AG08396 (cell line): ENCODE measurements at places on chromosomes 3 and 15.
A peak's percentile ranks its signal among the peaks of the same experiment; 100 is the strongest.

GRCh38 chr15:82181371-82181770 is 81.2 kb downstream of the EFL1 start:
- DNase-seq: no peak

GRCh38 chr15:55282284-55282833 is 7.3 kb downstream of the RAB27A start:
- DNase-seq: peak; percentile 53

- peak; percentile 33 for DNase-seq
These were observed 72.9 kb downstream of the LRRC28 start for GRCh38 chr15:99324082-99324620.

GRCh38 chr15:42069496-42070278 is 24.7 kb downstream of the PLA2G4D start:
- DNase-seq: no peak

GRCh38 chr3:48318713-48319468 is 14.6 kb downstream of the SPINK8 start:
- DNase-seq: no peak

GRCh38 chr3:45139372-45140140 is 6.6 kb downstream of the CDCP1 start:
- no peak for DNase-seq

DNA sequence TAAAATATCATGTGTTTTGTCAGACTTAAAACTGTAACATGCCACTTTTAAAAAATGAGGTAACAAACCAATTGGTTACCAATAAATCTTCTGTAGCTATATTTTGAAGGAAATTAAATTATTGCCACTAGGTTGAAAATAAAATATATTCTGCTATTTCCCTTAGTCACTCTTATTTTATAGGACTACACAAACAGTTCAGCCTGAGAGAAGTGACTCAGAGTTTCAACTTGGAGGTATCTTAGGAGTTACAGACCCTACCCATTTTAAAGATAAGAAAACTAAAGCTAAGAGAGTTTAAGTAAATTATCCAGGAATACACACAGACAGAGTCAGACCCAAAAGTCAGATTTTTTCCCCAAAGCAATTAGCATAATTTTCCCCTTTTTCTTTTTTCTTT is 65.1 kb downstream of the PIK3CB start:
- no peak for DNase-seq

DNA sequence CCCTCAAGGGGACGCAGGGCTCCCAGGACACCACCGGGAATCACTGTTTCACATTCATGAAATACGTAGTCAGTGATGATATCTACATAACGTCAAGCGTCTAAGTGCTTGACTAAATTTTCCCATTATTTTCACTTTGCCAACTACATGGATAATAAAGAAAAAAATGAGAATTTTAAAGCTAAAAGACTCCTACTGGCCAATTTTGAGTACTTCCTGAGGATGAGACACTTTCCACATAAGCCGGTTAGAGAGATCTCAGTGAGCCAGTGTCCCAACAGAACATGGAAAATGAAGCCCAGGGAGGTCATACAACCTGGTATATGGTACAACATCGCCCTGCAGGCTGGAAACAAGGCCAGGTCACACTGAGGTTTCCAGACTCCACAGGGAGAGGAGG is 928.1 kb downstream of the FHIT start:
- no peak for DNase-seq

DNA sequence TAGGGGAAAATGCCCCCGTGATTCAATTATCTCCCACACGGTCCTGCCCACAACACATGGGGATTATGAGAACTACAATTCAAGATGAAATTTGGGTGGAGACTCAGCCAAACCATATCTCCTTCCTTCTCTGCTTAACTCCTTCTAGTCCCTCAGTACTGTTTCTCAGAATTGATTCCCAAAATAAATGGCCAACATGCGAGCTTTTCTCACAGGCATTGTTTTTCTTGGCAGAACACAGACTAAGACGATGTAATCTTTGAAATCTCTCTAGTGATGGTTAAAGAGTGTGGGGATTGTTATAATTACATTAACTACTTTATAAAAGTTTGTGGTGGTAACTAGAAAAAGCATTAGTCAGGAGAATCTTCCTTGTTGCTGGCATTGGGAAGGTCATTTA is 366.5 kb downstream of the LPP start:
- DNase-seq: no peak

- DNase-seq: no peak
These were observed 37.1 kb downstream of the ZNF106 start for GRCh38 chr15:42453826-42454225.

GRCh38 chr3:132180337-132180791 is 136.8 kb upstream of the ACP3 start:
- peak; percentile 35 for DNase-seq

DNA sequence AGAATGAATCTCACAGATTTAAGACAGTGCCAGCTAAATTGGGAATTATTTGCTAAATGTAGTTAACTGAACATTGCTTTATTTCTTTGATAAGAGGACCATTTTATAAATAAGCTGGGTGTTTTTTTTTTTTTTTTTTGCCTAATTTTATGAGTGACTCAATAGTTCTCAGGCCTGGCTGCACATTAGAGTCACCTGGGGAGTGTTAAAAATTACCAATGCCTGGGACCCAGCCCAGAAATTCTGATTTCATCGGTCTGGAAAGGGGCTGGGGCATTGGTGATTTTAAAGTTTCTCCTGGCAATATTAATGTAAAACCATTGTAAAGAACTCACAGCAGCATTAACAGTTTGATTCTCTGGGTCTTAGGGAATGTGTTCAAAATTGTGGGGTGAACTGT is 51.2 kb upstream of the PHLDB2 start:
- DNase-seq: no peak

- no peak for DNase-seq
These were observed 487.2 kb upstream of the FRG2C start for GRCh38 chr3:75176937-75177336.

GRCh38 chr3:37935290-37935668 is 55.3 kb upstream of the VILL start:
- no peak for DNase-seq

DNA sequence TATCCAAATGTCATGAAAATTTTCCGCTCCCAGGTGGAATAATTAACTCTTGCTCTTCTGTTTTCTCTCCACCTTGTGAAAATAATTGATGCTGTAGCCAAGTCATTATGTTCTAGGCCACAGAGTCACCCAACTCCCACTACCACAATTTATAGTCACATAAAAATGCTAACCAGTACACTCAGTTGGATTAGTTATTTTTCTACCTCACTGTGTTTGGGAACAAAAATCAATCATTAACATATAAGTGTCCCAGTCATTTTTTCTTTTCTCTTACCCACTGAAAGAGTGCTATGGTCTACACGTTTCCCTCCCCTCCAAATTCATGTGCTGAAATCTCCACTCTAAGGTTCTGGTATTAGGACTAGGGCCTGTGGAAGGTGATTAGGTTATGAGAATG is 255.6 kb upstream of the LMCD1 start:
- DNase-seq: no peak

GRCh38 chr3:16103472-16103871 is 71.0 kb upstream of the GALNT15 start:
- peak; percentile 84 for DNase-seq

DNA sequence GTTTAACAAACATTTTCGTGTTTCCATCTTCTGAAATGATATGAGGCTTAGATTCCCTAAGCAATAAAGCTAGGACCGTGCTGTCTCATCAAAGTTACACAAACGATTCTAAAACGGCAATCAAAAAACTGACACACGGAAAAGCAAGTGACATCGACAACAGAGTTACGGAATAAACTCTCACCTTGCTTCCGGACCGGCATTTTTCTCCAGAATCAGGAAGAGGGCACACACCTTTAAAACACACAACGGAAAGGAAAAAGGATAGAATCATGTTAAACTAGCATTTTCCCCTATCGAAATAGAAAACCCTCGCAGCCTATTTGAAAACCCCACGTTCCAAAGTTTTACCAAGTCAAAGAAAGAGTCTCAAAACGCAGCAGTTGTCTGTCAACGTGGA is 1.4 kb downstream of the DLG1 start:
- DNase-seq: no peak

- no peak for DNase-seq
These were observed 2.2 kb downstream of the EFHB start for GRCh38 chr3:19931767-19932188.

DNA sequence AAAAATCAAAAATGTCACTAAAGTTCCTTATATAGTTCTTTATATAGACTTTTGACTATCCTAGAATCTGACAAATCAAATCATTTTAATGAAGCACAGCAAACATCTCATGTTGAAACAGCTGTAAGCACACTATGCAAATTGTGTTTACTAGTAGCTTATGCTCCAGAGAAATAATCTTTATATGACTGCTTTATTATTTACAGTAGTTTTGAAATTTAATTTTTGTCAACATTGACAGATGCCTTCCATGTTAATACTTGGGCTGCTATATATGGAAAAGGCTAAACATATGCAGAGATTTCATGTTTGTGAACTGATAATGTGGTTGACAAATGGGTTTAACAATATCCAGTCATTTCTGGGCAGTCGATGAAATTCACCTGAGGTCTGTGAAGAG is 616.8 kb downstream of the TAFA4 start:
- no peak for DNase-seq

GRCh38 chr15:84991014-84991712 is 9.5 kb downstream of the PDE8A start:
- no peak for DNase-seq

GRCh38 chr15:70374096-70374495 is 276.4 kb upstream of the TLE3 start:
- no peak for DNase-seq

- no peak for DNase-seq
These were observed 366.7 kb downstream of the NSUN3 start for GRCh38 chr3:94429517-94429916.

DNA sequence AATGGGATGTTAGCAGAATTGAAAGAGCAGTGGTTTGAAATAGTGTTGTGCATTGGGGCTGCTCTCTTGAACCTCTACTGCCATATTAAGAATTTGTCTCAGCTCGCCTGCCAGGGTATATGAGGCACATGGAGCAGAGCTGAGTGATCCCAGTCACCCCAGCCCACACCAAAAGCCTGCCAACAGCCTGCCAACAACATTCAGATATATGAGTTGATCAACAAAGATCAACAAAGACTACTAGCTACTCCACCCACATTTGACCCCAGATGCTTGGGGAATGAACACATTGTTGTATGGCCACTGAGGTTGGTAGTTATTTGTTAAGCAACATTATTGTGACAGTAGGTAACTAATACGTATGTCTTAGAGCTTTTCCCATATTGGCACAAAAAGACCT is 570.9 kb upstream of the IL12A start:
- no peak for DNase-seq

DNA sequence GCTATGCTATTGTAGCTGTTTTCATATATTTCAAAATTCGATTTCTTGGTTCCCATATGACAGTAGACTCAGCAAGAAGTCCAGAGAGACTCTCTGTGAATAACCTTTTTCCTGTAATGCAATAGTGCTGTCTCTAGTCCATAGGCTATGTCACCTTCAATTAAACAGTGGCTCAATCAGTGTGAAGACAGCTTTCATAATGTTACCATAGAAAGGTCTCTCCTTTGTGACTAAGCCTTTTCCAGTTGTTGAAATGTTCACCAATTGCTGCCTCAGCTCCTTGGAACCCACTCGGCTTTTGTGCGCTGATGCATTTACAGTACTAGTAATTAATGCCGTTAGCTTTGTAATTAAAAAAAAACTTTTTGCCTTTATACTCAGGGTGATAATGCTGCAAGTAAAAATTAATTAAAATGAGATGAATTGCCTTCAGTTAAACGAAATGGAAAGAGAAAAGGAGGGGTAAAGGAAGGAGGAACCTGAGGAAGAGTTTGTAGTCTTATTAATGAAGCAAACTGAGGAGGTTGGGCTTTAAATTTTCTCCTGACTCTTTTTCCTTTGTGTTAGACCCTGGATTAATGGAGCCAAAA is 214.8 kb downstream of the LSAMP start:
- no peak for DNase-seq
